ENCODE measurements at places on chromosomes 2 and 18.

DNA sequence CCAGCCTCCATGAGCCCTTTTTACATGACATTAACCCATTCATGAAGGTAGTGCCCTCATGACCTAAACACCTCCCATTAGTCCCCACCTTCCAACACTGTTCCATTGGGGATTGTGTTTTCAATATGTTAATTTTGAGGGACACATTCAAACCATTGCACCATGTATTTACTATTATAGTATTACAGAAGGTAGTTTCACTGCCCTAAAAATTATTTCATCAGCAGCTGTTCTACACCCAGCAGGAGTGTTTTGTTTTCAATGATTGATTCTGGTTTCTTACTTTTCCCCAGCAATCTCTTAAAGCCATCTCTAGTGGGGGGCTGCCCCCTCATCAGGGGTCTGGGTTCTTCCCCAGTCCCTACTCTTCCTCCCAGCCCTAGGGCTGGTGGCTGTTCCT lies 71.9 kb downstream of the CERS6 start:
- DNase-seq = no peak

DNA sequence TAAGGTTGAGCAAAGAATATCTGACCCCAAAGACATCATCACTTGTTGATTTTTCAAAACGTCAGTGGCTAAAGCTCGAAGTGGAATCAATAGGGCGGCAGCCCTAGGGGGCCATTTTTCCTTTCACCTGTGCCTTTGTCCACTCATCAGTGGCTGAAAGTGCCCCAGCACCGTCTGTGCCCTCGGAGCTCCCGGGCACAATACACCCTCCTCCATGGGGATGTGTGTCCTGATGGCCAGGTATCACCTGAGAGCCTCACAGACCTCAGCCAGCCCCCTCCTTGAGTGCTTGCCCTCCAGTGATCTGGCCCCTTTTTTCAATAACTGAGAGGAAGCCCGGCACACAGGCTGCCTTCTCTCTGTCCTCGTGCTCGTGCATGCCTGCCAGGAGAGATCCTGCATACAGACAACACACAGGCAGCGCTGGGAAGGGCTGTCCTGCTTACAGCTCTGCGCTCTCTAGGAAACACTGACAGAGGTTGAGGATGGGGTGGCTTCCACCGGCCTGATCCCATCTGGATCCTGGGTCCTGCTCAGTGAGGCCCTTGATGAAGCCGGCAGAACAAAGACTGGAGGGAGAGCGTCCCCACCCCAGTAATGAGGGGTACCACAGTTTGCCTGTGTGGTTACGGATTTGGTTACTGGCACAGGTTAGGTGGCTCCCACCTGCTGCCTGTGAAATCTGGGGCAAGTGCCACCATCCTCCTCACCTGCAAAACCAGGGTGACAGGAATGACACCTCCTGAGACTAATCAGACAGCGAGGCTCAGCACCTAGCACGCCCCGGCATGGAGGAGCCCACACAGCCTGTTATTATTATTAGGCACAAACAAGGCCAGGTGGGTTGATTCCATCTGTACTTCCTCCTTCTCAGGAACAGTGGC lies 197.5 kb upstream of the RAB6C start:
- DNase-seq = no peak

GRCh38 chr2:135456431-135456830 lies 74.6 kb downstream of the ZRANB3 start:
- DNase-seq = no peak

GRCh38 chr2:142983174-142983573 lies 105.7 kb downstream of the KYNU start:
- DNase-seq = no peak

DNA sequence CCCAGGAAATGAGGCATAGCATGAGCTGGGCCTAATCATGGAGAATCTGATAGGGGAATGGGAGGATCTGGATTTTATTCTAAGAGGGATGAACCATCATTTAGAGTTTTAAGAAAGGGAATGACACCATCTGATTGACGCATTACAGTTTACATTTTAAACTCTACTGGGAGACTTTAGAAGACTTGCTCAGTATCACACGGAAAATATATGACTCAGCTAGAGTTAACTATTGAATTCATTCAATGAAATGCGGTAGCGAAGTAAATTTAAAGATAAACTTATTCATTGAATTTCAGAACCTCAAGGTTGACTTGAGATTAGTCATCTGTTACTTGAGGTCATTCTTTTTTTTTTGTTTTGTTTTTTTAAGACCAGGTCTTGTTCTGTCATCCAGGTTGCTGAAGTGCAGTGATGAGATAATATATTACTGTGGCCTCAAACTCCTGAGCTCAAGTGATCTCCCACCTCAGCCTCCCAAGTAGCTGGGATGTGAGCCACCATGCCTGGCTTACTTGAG lies 25.0 kb downstream of the MC4R start:
- no peak for DNase-seq
